Articular chondrocyte of knee joint (primary cell): ENCODE measurements at places on chromosomes 1 and 21. TPM values are rescaled to one million over a fixed set of nuclear protein-coding genes. Genes with fewer than 3 reads are reported as not detected.

The SHISAL2A gene
- total RNA-seq, result not detected in 2 replicates

The ARHGEF10L gene
- 21.7 and 22.3 TPM in 2 replicates for total RNA-seq

The HSD3B2 gene
- not detected in 2 replicates for total RNA-seq

The SH2D2A gene
- 0.52 TPM in 1 of 2 replicates, not detected in the other for total RNA-seq

The KCNJ9 gene
- total RNA-seq, result under 0.01 and 0.11 TPM in 2 replicates

The HHAT gene
- 4.7 and 9.7 TPM in 2 replicates for total RNA-seq

The C1orf21 gene
- 118 and 140 TPM in 2 replicates for total RNA-seq

The AMY2B gene
- 5.7 and 9.2 TPM in 2 replicates for total RNA-seq

The SYPL2 gene
- total RNA-seq, result 0.13 and 0.22 TPM in 2 replicates

The IGSF3 gene
- 2.1 and 2.5 TPM in 2 replicates for total RNA-seq

The EFNA1 gene
- total RNA-seq, result 1.9 and 5.2 TPM in 2 replicates
